ENCODE measurements at places on chromosomes 2 and 18. TPM values are rescaled to one million over a fixed set of nuclear protein-coding genes. Genes with fewer than 3 reads are reported as not detected.
A peak's percentile ranks its signal among the peaks of the same experiment; 100 is the strongest.

PLB1 gene
- total RNA-seq: 1.6 TPM

SIX3 gene
- not detected for total RNA-seq

IL1F10 gene
- not detected for total RNA-seq

RAB11FIP5 gene
- 21.9 TPM for total RNA-seq

SNX17 gene
- 99.3 TPM for total RNA-seq

ELAC1 gene
- 2.6 TPM for total RNA-seq

C2orf81 gene
- total RNA-seq: 0.26 TPM

BCL11A gene
- total RNA-seq: 3.6 TPM

SPATA3 gene
- total RNA-seq: not detected

ACVR1C gene
- 0.26 TPM for total RNA-seq

GRCh38 chr18:75364512-75365253 is 62.8 kb downstream of the SMIM21 start:
- no peak for DNase-seq

DNA sequence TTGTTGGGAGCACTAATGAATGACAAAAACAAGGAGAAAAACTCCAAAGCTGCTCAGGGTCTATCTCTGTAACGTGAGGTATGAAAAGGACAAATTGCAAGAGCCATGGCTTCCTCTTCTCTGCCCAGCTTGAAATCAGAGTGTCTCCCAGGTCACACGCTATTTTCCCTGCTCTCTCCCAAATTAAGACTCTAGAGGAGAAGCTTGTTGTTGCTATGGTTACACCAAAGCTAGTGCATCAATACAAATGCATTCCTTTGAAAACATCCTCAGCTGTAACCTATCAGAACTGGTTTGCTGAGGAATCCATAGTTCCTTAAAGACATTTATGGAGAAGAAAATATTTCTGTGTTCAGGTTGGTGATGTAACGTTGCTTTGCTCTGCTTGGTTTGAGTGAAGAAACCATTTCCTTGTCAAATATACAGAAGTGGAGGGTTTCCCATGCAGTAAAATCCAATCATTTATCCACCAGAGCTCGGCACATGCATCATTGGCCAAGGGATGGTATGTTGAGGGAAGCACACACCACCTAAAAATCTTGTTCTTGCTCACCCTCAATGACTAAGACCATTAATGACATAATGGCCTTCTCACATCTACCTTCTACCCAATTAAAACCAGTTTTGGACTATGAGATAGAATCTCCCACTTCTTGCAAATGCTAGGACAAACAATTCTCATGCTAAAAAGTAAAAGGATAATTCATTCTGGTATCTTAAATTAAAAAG is 2135.6 kb upstream of the CELF4 start:
- DNase-seq: peak; percentile 36

GRCh38 chr2:25777077-25777476 is 101.2 kb downstream of the ASXL2 start:
- DNase-seq: no peak

GRCh38 chr2:97911922-97912575 is 83.7 kb downstream of the TMEM131 start:
- DNase-seq: no peak

DNA sequence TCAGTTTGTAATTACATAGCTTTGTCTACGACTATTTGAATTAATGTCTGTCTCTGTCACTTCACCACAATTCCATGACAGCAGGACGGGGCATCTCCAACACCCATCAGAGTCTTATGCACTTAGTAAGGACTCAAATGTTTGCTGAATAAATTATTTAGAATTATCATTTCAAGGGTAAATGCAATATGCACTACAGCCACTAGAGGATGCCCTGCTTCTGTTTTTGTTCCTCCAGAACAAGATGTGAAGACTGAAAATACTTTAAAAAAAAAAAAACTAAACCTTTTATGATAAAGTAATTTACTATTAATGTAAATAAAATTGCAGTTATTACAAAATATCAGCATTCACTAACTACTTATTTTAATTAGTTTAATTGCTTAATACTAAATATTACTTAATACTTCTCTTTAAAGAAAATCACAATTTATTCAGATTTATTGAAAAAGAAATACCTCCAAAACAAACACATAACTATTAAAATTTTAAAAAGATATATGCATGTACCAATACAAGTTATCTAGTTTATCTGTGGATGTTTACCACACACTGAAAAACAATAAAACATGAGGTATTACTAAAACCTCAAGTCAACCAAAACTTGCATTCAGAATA is 3.2 kb downstream of the PIGN start:
- peak; percentile 73 for DNase-seq

- DNase-seq: no peak
Measured at GRCh38 chr18:61549416-61549815, 216.2 kb downstream of the CDH20 start.

- DNase-seq: no peak
Measured at GRCh38 chr2:238901461-238902057, 53.7 kb downstream of the TWIST2 start.

GRCh38 chr2:101052147-101052546 is 50.1 kb downstream of the RPL31 start:
- no peak for DNase-seq

- no peak for DNase-seq
Measured at GRCh38 chr2:124514236-124514635, 489.1 kb downstream of the CNTNAP5 start.
